Fibroblast of lung (primary cell): ENCODE measurements at places on chromosomes 5 and 9.

- DNase-seq = no peak
Measured at GRCh38 chr9:3823842-3824475, 298.2 kb upstream of the RFX3 start.

DNA sequence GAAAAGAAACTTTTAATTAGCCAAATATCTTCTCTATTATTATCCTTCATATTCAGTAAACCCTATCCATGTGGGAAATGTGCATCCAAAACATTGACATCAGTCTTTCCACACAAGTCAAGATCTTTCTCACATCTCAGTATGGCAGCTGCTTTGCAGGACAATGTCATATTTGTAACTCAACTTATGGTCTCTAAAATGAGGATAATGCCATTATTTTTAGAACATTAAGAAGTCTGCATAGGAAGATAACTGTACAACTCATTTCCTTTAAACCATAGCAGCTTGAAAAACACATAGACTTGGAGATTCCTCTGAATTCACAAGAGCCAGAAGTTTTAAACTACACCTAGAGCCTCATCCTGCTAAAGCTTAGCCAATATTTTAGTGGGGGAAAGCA is 43.7 kb downstream of the MCTP1 start:
- DNase-seq = no peak

GRCh38 chr9:87084407-87084806 is 137.1 kb upstream of the GAS1 start:
- no peak for DNase-seq

DNA sequence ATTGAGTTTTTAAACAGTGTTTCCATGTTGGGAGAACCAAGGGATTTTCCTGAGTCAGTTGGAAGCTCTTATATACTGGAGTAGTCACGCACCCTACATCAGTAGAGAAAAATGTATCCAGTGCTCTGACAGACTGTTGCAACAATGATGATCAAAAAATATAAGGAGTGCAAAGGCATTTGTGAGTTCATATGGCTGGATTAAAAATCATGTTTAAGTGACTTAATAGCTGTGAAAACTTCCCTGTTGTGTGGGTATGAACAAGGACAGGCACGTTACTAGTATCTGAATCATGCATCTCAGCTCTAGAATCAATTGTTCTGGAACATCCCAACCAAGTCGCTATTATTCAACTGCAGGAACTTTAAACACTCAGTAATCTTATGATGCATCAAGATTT is 229.7 kb downstream of the ROR2 start:
- peak; percentile 27 for DNase-seq

DNA sequence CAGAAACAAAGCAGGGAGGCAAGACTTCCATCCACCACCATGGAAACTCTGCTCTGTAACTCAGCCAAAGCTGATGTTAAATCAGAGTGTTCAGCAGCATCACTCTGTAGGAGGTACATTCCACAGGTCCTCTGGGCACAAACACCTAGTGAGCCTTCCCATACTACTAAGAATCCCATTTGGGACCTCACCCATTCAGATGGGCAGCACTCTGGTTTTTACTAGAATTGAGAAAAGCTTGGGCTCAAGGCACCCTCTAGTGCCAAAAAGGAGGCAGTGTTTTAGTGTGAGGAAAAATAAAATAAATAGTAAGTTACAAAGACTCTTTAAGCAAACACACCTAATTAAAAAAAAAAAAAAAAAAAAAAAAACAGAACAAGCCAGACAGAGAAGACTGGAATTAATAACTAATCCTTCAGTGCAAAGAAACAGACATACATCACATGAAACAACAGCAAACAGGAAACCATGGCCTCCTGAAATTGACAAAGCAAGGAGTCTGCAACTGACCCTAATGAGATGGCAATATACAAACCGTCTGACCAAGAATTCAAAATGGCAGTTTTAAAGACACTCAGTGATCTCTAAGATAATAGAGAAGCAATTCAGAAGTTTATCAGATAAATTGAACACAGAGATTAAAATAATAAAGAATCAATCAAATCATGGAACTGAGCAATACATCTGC is 159.5 kb downstream of the GNA14 start:
- DNase-seq = no peak

GRCh38 chr5:59161221-59162105 is 578.6 kb downstream of the RAB3C start:
- DNase-seq = no peak
